ENCODE measurements at places on chromosomes 3 and 15.

DNA sequence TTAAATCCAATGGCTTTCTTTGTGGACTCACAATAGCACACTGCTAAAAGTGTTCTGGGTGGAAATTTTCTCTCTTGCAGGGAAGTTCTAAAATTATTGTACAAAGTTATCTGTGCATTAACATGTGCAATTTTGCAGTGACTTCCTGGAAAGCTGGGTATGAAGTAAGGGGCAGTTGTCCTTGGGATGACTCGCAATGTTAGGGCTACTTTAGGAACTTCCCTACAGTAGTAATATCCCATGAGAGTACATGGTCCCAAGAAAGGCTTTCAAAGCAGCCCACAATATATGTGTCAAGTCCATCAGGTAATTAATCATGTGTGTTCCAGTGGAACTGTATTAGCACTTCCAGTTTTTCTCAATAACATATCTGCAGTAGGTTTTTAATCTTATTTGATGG, 201.0 kb upstream of the UBE2E2 start:
- no peak for DNase-seq

DNA sequence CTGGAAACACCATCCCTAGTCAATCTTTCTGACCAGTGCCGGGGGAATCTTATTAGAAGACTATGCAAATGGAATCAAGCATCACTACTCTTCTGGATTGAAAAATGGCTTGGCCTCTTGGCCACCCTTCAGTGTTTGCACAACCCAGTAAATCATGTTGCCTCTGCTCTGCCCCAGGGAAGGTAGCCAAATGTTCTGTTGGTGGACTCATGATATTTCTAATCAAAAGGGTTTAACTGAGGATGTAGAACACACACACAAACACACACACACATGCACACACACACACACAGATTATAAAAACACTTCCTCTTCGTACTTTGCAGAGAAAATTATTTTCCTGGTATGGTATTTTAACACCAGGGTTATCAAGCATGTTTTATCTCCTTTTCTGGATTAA, 7.9 kb downstream of the RBP2 start:
- DNase-seq = no peak

DNA sequence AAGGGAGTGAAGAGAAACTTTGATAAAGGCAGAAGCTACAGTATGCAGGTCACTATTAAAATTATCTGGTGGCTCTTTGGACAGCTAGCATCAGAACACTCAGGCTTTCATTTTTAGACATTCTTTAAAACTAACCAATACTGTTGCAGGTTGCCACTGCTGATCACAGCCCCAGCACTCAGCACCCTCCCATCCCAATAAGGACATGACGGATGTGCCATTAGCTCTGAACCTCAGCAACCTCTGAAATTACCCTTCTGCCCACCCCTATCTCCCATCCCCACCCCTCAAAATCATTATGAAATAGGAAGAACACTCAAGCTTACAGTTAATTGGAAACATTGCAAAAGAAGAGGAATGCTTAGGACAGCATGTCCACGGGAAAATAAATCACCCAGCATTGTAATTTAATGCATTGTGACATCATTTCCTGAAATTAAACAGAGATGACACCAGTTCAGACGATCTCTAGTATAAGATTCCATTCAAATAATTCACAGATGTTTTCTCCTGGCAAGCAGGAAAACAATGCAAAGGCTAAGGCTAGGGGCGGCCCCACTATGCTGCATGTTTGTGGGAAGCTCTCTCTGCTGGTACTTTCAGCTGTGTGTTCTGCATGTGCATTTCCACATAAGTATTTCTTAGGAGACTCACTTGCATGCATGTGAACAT, 71.6 kb downstream of the MEIS2 start:
- DNase-seq = no peak

- DNase-seq = no peak
Measured at GRCh38 chr3:171972871-171973348, 66.5 kb upstream of the FNDC3B start.

DNA sequence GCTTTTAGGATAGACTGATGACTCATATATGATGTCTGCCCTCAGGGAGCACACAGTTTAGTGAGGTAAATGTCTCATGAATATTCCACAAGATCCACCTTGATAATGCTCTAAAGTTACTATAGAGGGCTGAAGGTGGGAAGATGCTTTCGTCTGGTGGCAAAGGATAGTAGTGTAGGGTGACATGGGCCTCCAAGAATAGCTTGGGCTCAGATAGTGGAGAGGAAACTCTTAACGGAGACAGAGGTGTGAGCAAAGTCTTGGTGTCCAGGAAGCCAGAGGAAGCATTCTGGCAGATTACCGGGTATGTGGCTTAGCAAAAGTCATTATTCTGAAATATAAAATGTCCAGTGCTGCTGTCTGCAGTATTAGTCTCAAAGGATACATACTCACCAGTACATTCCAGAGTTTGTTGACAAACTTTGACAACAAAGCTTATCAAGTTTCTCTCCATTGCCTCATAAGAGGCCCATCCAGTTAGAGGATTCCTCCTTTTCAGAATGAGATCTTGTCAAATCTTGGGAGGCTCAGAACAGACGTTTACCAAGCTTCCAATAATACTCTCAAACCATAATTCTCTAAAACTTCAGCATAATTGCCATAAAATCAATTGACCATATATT, 316.7 kb downstream of the LPP start:
- DNase-seq = no peak

GRCh38 chr3:66830301-66830700, 167.8 kb upstream of the KBTBD8 start:
- DNase-seq = no peak

GRCh38 chr3:194998948-194999347, 272.0 kb downstream of the XXYLT1 start:
- no peak for DNase-seq
